ENCODE measurements at places on chromosomes 5 and 9.

DNA sequence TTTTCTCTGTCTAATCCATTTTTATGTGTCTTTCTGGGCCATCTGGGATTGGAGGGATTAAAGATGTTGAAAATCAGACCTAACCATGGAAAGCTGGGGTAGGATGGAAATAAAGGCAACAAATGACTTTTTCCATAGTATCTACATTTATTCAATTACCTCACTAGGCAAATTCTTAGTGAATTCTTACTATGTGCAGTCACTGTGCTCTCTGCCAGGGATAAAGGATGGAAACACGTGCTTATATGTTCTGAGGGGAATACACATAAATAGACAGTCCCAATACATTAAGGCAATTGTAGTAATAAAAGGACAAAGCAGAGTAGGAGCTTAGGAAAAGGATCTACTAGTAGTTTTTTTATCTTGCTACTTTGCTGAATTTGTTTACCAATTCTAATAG lies 214.2 kb downstream of the PRR16 start:
- no peak for DNase-seq

GRCh38 chr5:51476431-51476830 lies 93.2 kb downstream of the ISL1 start:
- DNase-seq: no peak

DNA sequence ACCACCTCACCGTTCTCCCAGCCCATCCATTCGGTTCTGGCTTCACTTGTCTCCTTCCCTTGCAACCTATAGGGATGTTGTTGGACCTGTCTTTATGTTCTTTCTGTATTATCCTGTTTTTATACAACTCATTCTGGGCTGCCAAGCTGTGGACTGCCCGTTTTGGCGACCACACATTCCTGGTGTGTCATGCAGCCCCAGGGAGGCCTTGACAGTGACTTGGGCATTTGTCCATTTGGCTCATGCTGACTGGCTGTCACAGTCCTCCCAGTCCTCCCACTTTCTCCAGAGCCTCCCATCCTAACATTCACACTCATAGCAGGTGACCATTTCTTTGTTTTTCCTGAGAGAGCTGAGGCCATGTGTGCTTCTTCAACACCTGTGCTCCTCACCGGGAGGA lies 136.4 kb downstream of the SLF1 start:
- DNase-seq: peak; percentile 7

DNA sequence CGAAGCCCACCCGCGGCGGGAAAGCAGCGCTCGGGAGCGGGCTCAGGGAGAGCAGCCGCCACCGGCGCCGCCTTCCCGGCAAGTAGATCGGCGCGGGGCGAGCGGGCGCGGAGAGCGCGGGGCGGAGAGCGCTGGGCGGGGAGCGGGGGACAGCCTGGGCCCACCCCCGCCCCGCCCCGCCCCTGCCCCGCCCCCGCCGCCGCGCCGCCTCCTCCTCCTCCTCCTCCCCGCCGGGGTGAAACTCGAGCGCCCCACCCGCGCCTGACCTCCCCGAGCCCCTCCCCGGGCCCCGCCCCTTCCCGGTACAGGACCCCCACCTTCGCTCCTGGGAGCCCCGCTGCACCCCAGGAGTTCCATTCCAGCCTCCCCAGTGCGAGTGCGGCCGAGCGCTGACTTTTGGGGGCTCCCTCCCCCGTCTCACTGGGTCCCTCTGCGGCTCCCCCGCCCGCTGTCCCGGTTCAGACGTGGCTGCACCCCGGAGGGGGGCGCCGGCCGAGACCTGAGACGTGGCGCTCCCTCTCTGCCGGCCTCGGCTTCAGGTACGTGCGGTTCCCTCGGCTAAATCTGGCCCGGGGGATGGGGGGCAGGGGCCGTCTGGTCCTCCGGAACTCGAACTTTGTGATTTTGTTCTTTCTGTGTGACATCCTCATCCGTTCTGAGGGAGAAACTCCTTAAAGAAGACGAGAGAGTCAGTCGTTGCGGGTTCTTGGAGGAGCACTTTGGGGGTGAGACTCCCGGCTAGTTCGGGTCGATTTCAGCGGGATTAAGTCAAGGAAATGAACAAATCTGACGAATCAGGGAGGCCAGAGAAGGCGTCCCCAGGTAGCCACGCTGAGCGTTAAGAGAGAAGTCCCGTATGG lies at the start of gene SEMA5A:
Gene SEMA5A (minus strand): TSS at position 84 of the 860 bp plus-strand sequence. CDS start 166,129 bp downstream, outside the sequence.
- peak; percentile 88 for DNase-seq

GRCh38 chr9:128101231-128101661 lies 26.3 kb downstream of the PTGES2 start:
- no peak for DNase-seq

All from MG63 (cell line).